ENCODE measurements at places on chromosomes 13 and 19.

- DNase-seq = no peak
These were observed 19.7 kb downstream of the RANBP3 start for GRCh38 chr19:5958074-5958850.

DNA sequence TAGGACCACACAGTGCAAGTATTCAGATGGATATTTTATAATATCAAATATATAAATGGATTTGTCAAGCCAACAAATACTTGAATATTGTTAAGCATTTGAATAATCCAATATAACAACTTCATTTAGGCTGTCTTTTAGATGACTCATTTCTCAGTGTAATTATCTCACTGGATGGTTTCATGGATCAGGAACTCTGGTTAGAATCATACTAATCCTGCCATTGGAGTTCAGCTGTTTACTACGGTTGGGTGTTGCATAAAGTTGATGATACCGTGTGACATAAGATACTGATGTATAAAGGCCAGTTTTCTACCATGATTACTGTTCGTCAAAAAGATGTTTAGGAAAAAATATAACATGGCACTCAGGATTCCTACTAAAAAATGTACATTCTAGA, 196.3 kb downstream of the TSHZ3 start:
- DNase-seq = no peak

DNA sequence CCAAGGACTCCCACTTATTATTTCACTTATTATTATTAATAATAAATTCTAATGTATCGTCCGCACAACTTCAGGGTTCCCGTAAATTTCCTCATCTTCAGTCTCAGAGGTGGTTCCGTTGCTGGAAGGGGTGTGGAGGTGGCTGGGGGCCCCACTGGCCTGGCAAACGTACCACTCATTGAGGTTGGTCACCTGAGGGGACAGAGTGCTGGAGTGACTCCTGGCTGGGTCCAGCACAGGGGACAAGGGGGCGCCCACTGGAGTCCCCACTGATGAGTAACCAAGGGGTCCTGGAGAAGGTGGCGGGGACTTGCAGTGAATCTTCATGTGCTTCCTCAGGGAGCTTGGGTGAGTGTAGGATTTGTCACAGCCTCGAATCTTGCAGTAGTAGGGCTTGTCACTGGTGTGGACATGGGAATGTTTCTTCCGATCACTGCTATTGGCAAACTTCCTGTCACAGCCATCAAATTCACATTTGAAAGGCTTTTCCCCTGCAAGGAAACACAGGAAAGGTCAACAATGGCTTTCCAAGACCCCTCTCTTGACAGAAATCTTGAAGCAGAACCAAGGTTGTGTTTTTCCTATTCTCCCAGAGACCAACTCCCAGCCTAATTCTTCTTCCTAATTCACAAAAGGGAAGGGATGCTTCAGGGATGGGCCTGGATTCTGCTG, 6.1 kb downstream of the ZIC5 start:
- no peak for DNase-seq

DNA sequence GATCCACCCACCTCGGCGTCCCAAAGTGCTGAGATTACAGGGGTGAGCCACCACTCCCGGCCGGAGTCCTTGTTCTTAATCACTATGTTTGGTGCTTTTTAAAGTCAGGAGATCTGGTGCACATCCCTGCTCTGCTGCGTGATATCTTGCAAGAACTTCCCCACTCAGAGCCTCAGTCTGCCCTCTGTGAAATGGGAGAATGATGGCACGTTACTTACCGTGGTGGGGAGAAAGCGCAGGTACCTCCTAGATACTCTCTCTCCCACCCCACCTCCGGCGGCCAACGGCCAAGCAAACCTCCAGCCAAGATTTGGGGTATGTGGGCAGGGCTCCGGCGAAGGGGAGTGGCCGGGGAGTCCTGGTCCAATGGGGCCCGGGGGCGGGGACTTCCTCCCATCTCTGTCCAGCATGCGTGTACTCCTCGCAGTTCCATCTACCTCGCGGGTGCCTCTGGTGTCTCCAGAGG, at the start of gene RYR1:
Gene RYR1, plus strand, starts transcription at position 424 of the 466 bp plus-strand sequence. CDS start 139 bp downstream, outside the sequence.
- DNase-seq = peak; percentile 49

- peak; percentile 35 for DNase-seq
These were observed 5.0 kb upstream of the PDS5B start for GRCh38 chr13:32581177-32581786.

- DNase-seq = peak; percentile 85
These were observed 5.6 kb downstream of the ICAM5 start for GRCh38 chr19:10295305-10295846.

GRCh38 chr13:32031815-32032370, 319 bp downstream of the FRY start:
- DNase-seq = no peak

GRCh38 chr13:98232456-98232855, 55.4 kb upstream of the RNF113B start:
- no peak for DNase-seq

- DNase-seq = no peak
These were observed 762.1 kb upstream of the MIR17HG start for GRCh38 chr13:90585392-90585791.

DNA sequence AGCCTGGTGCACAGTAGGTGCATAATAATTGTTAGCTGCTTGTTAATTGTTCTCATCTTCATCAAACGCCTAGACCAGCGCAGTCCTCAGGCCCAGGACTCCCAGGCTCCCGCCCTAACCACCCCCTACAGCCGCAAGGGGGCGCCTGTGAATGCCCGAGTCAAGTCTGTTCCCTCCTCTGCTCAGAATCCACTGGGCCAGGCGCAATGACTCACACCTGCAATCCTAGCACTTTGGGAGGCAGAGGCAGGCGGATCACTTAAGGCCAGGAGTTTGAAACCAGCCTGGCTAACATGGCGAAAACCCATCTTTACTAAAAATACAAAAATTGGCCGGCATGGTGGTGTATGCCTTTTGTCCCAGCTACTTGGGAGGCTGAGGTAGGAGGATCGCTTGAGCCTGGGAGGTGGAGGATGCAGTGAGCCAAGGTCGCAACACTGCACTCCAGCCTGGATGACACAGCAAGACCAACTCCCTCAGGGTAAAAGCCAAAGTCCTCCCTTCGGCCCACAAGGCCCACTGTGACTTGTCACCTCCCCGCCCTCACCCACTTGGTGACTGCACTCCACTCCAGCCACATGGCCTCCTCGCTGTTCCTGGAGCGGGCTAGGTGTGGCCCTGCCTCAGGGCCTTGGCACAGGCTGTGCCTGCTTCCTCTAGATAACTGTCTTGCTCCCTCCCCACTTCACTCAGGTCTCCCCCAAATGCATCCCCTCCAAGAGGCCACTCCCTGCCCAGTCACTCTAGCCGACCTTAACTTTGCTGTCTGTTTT, 9.1 kb downstream of the ZNF653 start:
- peak; percentile 59 for DNase-seq

GRCh38 chr13:111171629-111172028, 56.5 kb downstream of the ARHGEF7 start:
- no peak for DNase-seq

DNA sequence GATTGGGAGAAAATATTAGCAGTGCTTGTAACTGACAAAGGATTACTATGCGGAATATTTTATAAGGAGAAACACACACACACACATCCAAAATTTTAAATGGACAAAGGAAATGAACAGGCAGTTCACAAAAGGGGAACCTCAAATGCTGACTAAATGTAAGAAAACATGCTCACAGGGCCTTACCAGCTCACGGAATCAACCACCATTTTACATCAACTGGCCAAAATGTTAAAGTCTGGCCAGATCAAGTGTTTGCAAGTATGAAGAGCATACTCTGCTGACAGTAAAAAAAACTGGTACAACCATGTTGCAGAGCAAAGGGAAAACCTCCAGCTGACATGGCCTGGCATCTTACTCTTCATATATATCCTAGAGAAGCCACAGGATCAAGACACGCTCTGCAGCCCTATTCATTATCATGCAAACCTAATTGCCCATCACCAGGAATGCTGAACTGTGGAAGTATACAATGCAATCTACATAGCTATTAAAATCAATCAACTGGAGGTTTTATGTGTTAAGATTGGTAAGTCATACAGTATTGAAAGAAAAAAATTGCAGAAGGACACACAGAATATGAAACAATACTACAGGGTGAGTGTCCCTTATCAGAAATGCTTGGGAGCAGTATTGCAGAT, 124.4 kb downstream of the RNF17 start:
- DNase-seq = no peak

DNA sequence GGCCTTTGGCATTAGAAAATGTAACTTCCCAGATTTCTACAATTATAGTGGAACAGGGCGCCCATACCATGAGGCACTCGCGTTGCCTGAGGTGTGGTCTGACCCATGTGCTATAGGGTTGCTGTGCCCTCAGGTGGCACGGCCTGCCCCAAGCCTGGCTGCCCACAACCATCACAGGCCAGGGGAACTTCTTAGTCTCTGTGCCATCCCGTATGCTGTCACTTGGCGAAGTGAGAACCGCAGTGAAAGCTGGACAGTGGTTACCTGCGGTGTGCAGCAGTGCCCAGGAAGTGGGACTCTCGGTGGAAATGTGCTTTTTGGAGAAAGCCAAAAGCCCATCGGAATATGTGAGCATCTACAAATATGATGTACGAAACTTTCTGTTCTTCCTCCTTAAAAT, 88.2 kb upstream of the GPR183 start:
- no peak for DNase-seq

DNA sequence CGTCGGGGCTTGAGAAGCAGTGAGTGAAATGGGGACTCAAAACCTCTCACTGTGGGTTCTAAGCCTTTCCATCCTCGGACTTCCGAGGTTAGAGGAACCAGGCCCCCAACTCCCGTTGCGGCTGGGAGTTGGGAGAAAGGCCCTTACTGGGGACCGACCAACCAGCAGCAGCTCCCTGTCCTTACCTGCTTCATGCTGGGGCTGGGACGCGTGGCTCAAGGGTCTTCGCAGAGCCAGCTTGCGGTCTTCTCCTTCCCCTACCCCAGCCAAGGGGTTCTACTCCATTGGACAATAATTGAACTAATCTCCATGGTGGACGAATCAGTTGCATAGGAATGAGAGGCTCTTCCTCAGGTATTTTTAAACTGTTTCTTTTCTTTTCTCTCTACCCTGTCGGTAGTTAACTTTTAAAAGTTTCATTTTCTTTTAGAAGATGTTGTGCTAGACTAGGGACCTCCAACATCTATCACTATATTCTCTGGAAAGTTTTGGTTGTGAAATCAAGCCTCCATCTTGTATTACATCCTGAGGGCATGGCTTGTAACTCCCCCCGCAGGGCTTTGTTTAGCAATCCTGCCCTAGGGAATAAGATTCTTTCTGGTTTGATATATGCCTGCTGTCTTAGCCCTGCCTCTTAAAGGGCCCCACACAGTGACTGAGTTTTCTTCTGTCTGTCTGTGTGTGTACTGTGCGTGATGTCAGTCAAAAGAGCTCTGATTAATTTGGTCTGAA, 1027.1 kb upstream of the PCDH9 start:
- DNase-seq = no peak

DNA sequence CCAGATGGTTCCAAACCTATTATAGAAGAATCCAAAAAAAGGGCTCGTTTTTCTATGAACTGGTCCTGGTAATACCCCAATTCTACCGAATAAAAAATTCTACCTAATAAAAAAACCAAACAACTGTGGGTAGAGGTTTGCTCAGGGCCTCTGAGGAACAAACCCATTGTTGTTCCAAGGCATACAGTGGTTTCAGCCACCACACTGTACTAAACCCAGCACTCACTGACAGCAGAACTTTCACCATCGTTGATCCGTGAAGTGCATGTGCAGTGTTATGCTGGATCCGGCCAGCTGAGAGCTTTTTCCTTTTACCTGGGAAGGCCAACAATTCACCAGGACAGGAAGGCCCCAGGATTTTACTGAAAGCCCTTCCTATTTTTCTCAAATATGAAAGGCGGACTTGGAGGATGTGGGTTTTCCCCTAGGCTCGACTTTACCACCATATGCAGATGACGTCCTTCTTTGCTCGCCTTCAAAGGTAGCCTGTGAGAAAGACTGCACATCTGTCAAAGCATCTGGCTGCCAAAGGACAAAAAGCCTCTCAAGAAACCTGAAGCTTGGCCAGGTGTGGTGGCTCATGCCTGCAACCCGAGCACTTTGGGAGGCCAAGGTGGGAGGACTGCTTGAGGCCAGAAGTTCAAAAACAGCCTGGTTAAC, 7.2 kb upstream of the PABPC3 start:
- no peak for DNase-seq

DNA sequence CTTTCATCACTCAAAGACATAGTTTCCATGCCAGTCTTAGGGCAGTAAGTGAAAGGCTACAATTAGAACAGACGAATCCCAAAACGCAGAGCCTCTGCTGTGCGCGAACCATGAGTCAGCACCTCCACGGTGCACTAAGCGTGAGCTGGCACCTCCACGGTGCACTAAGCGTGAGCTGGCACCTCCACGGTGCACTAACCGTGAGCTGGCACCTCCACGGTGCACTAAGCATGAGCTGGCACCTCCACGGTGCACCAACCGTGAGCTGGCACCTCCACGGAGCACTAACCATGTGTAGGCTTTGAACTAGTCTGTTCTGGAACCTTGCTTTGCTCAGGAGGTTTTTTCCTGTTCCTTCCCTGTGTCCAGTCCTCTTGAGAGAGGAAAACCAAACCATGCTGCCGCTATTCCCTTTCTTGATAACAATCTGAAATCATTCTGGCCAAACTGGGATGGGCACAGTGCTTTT, 120.6 kb downstream of the IRS2 start:
- no peak for DNase-seq

DNA sequence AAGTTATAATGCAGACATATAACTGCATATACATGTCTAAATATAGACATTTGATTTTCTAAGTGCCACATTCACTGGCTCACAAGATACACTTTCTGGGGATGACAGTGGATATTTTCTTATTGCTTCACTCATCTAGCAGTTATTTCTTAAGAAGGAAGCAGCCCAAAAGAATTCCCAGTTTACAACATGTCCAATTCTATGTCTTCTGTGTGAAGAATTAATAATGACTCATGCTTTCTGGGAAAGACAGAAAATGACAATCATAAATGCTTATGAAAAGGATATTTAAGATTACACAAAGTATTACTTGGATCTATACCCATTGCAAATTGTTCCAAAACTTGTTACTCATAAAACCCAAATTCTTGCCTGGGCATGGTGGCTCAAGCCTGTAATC, 543.4 kb downstream of the SUCLA2 start:
- DNase-seq = no peak

- DNase-seq = no peak
These were observed 16.4 kb downstream of the SMIM24 start for GRCh38 chr19:3463714-3464586.

DNA sequence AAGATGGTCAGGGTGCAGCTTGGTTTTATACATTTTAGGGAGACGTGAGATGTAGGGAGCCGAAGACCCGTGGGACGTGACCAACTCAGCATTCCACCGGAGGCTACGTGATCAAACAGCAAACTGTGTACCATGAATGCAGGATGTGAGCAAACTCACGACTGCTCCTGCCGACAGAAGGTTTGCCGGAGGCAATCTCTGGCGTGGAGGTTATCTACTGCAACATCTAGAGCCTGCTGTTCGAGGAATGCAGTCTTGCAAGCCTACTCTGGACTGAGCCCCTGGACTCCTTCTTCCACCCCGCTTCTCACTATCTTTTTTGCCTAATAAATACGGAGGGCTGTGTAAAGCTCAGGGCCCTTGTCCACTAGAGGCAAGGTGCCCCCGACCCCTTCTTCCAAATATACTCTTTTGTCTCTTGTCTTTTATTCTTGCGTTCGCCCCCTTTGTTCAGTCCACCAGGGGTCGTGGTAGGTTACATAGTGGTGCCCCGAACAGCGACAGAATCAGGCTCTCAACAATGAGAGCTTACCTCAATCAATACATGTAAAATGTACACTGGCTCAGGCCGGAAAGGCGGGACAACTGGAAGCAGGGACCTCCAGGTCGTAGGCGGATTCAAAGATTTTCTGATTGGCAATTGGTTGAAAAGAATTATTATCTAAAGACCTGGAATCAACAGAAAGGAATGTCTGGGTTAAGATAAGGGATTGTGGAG, 8.9 kb upstream of the OR1I1 start:
- no peak for DNase-seq

GRCh38 chr13:35347679-35348205, 128.7 kb downstream of the MAB21L1 start:
- DNase-seq = no peak

All from CD4-positive, alpha-beta T cell treated with Interleukin-12 subunit alpha and Interleukin-12 subunit beta, for 1 hour (primary cell).